Upper lobe of left lung (tissue), 6 donors: ENCODE measurements at places on chromosomes 4 and X. TPM values are rescaled to one million over a fixed set of nuclear protein-coding genes. Genes with fewer than 3 reads are reported as not detected.
A peak's percentile ranks its signal among the peaks of the same experiment; 100 is the strongest.

DNA sequence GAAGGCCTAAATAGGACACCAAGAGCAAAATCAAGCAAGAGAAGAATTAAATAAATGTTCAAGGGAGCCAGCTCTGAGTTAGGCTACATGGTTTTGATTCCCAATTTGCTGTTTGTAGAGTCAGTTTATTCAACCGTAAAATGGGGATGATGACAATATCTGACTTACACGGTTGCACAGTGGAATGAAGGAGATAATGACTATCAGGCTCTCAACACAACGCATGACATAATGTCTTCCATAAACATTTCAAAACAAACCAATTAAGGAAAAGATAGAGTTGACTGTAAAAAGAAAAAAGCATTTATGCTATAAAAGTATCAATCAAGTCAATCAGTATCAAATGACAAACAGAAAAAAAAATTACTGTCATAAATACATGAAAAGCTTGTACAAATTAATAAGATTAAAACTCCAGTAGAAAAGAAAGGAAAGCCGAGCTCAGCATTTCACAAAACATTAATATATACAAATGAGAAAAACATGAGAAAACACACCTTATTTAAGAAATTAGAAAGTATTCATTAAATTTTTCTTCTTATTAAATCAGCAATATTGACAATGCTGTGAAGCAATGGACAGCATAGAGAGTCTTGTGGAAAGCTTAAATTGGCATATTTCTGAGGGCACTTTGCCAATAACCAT lies 179.0 kb downstream of the SCFD2 start:
- no peak for DNase-seq

DNA sequence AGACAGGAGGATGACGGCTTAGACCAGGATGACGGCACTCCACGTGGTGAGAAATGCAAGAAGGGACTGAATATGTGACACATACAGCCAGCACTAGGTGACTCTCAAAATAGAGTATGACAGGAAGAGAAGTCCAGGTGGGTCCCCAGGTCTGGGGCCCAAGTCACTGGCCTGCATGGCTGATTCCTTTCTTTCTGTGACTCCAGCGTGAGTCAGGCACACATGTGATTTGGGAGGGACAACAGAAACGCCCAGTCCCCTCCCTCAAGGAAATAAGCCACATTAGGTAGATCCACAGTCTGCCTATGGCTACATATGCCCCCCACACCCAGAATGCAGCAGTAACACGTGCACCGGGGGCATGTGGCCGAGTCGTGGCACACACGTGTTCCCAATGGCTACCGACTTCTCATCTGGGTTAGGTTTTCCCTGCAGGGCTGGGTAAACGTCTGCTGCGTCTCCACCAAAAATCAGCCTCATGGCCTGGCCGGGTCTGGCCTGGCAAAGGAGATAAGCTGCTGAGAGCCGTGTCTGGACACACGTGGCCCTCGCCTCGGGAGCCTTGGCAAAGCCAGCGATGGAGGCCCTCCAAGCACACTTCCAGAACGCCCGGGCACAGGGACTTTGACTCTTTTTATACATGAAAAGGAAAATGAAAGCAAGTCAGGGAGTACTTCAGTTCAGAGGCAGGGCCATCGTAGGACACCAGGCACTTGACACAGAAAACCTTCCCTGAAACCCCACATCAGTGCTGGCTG lies 19.3 kb downstream of the SEL1L3 start:
- DNase-seq: peak; percentile 69

- DNase-seq: no peak
These were observed 44.8 kb upstream of the GRPEL1 start for GRCh38 chr4:7112656-7113055.

MOSPD2 gene
- total RNA-seq: 12.5 TPM

GRCh38 chrX:109327251-109327650 lies 154.6 kb downstream of the GUCY2F start:
- DNase-seq: no peak

GRCh38 chr4:6538575-6538974 lies 36.4 kb upstream of the MAN2B2 start:
- DNase-seq: no peak
